Naive thymus-derived CD4-positive, alpha-beta T cell (primary cell): ENCODE measurements at places on chromosomes 7 and 10. TPM values are rescaled to one million over a fixed set of nuclear protein-coding genes. Genes with fewer than 3 reads are reported as not detected.

SNX13 gene
- total RNA-seq, result 40.9 TPM

DDC gene
- total RNA-seq, result not detected

PRKAG2 gene
- 74.4 TPM for total RNA-seq

GDF10 gene
- total RNA-seq, result 1.6 TPM

MYL10 gene
- not detected in 2 replicates for total RNA-seq

MSS51 gene
- 3.5 and 3.7 TPM in 2 replicates for total RNA-seq

PRKG1 gene
- total RNA-seq, result not detected

OR2A7 gene
- total RNA-seq, result 4.5 TPM

PAX4 gene
- total RNA-seq, result not detected

MSANTD7 gene
- 16.2 TPM for total RNA-seq

LHFPL3 gene
- not detected for total RNA-seq

SP8 gene
- not detected in 2 replicates for total RNA-seq

ATE1 gene
- total RNA-seq, result 26.4 TPM

C10orf143 gene
- total RNA-seq, result 11.6 TPM

KIAA1549 gene
- 0.16 TPM for total RNA-seq

OTUD1 gene
- 67.6 TPM for total RNA-seq

SEMA4G gene
- total RNA-seq, result 1.2 TPM

PDGFA gene
- total RNA-seq, result 1.5 TPM

PPP1R9A gene
- total RNA-seq, result not detected

TRPV5 gene
- not detected in 2 replicates for total RNA-seq

LMOD2 gene
- total RNA-seq, result not detected

MXI1 gene
- 40.1 TPM for total RNA-seq

CYP2W1 gene
- not detected for total RNA-seq

KIN gene
- 14.3 TPM for total RNA-seq

GPR37 gene
- not detected for total RNA-seq

CDHR1 gene
- 0.15 and 0.33 TPM in 2 replicates for total RNA-seq

ZNF12 gene
- total RNA-seq, result 27.0 TPM

POMZP3 gene
- total RNA-seq, result 23.0 TPM

ZNF736 gene
- 23.9 and 25.4 TPM in 2 replicates for total RNA-seq

EGFR gene
- total RNA-seq, result 0.16 TPM

DENND10 gene
- total RNA-seq, result 27.1 TPM

RPA3 gene
- total RNA-seq, result 22.4 TPM

GTPBP10 gene
- 24.4 TPM for total RNA-seq

TCTN3 gene
- 22.8 TPM for total RNA-seq

CAMK2B gene
- total RNA-seq, result 0.61 TPM

FAM180A gene
- not detected for total RNA-seq

COBL gene
- not detected for total RNA-seq

LIPK gene
- total RNA-seq, result not detected

PNLIPRP2 gene
- total RNA-seq, result not detected

POLR2J3 gene
- 142 TPM for total RNA-seq

PDE6C gene
- not detected for total RNA-seq

NFE2L3 gene
- 1.1 TPM for total RNA-seq

FXYD4 gene
- not detected for total RNA-seq

STRIP2 gene
- total RNA-seq, result 21.4 and 23.1 TPM in 2 replicates

CYP51A1 gene
- total RNA-seq, result 21.7 TPM
